ENCODE measurements at places on chromosomes 3 and 15.

DNA sequence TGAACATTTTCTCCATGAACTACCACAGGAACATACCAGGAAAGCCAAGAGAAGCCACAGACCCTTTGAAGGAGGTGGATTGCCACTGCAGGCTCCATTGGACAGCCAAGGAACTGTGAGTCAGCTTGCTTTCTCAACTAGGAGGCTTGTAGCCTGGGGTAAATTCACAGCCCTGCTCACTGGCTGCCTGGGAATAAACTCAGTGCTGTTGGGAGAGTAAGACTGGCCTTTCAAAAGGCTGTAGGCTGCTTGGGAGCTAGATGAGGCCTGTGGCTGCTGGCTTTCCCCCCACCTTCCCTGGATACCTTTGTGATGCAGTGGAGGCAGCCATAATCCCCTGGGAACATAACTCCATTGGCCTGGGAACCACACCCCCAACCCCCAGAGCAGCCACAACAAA, 223.5 kb upstream of the RBMS3 start:
- DNase-seq: peak; percentile 40

GRCh38 chr15:44641651-44642050, 21.8 kb downstream of the SPG11 start:
- no peak for DNase-seq

GRCh38 chr3:86251781-86252180, 739.2 kb downstream of the VGLL3 start:
- DNase-seq: no peak

DNA sequence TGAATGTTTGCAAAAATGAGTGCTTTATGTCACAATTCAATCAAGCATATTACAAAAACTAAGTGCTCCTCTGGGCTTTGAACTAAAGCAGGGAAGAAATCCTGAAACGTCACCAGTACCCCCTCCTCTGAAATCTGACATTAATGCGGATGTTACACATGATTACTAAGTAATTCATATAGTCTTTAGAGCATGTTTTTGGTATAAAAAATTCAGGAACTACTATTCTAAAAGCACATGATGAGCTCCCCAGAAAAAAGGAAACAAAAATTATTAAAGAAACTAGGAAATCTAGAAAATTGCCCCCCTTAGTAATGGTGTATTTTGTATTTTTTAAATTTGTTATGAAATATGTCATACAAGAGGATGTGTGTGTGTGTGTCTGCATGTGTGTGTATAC, 87.7 kb downstream of the MYO5A start:
- DNase-seq: no peak

DNA sequence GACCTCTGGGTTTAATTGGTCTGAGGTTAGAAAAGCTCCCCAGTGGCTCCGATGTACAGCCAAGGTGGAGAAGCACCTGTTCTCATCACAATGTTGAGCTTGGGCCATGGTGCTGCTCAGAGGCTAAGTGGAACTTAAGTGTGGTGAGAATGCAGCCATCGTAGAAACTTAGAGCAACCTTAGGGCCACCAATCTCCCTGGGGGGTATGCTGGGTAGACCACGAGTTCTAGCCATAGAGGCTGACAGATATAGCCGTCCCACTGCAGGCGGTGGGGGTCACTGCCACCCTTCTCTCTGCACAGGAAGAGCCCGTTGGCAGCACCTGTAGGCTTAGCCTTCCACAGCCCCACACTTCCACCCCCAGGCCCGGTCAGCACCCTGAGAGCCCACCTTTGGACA, 38.0 kb downstream of the MGLL start:
- no peak for DNase-seq

DNA sequence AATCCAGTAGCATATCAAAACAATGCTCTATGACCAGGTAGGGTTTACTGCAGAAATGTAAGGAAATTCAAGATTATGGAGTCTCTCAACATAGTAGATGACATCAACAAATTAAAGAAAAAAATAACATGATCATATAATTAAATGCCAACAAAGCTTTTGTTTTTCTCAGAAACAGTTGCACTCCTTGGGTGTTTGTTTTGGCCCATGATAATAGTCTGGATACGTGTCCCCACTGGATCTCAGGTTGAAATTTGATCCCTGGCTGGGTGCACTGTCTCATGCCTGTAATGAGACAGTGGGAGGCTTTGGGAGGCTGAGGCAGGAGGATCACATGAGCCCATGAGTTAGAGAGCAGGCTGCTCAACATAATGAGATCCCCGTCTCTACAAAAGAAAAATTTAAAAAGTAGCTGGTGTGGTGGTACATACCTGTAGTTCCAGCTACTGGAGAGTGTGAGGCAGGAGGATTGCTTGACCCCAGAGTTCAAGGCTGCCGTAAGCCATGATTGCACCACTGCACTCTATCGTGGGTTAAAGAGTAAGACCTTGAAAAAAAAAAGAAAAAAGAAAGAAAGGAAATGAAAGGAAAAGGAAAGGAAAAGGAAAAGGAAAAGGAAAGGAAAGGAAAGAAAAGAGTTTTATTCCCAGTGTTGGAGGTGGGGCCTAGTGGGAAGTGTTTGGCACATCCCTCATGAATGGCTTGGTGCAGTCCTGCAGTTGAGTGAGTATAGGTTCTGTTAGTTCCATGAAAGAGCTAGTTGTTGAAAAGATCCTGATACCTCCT, 53.3 kb upstream of the FOXB1 start:
- DNase-seq: no peak

DNA sequence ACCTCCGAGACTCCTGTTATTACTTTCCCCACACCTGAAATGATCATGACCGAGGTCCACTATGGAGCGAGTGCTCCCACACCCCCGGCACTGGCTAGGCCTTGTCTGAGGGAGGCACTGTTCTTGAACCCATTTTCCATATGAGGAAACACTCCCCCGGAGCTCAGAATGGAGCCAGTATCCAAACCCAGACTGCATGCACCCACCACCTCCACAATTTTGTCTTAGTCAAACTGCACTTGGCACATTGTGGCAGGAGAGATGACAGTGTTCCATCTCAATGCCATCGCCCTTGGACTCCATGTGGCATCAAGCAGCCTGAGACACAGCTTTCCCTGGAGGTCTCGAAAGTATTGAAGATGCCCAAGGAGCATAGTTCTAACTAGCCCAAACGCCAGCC, 154.1 kb downstream of the NUP210 start:
- no peak for DNase-seq

GRCh38 chr3:49359623-49360022, 1.5 kb upstream of the GPX1 start:
- no peak for DNase-seq

- DNase-seq: no peak
Measured at GRCh38 chr3:117786349-117786748, 1076.8 kb downstream of the TUSC7 start.

- no peak for DNase-seq
Measured at GRCh38 chr3:115885621-115886020, 262.3 kb downstream of the GAP43 start.

DNA sequence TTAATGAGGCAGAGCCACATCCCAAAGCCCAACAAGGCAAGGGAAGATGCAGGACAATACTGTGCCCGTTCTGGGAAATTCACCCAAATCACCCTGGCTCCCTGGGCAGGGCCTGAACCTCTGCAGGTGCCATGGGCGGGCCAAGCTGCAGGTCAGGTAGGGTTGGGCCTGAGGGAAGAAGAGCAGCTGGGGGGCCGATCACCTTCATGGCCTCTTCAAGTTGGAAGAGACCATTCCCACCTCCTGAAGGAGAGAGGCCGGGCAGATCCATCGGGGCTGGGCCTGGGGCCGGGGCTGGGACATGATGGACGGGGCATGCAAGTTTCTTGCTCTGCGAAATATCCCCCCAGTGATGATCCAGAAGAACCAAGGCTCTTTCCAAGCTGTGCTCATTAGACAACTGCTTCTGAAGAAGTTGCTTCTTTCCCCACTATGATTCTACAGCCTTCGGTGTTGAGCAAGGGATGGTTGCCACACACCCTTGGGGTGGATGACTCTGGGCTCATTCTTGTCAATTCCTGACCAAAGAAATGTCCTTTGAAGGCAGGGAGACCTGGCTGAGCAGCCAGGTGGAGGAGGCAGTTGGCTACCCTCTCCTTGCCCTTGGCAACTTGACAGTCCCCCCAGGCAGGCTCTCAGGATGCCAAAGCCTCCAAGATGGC, 38.2 kb downstream of the KLHL25 start:
- DNase-seq: no peak

GRCh38 chr3:52005571-52005986, 9.9 kb upstream of the RPL29 start:
- no peak for DNase-seq

DNA sequence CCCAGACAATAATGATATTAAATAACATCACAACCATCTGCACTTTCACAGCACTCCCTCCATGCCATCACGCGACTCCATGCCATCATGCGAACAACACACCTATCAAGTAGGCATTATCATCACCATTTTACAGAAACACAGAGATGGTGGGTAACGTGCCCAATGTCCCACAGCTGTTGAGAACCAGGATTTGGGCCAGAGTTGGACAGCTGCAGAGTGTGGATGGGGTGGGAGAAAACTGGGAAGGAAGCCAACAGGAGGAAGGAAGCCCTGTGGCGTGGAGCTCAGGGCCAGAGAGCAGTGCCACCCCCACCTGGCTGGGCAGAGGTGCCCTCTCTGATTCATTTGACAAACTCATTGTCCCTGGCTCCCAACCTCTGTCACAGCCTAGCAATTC, 29.0 kb downstream of the RBPMS2 start:
- DNase-seq: no peak

DNA sequence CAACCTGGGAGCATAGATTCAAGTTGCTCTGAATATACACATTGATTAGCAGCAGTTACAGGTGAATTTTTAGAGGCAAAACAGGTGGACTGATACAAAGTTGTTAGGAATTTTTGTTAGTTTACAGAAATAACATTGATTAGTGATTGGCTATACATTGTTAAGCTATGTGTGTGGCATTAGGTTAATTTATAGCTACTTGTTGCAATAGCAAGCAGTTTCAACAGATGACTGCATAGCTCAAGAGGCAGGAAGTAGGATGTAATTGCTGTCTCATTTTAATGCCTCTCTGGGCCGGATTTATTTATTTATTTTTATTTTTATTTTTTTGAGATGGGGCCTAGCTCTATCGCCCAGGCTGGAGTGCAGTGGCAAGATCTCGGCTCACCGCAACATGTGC, 99.7 kb downstream of the TCF12 start:
- DNase-seq: no peak

- no peak for DNase-seq
Measured at GRCh38 chr3:186160691-186161243, 51.9 kb upstream of the ETV5 start.

DNA sequence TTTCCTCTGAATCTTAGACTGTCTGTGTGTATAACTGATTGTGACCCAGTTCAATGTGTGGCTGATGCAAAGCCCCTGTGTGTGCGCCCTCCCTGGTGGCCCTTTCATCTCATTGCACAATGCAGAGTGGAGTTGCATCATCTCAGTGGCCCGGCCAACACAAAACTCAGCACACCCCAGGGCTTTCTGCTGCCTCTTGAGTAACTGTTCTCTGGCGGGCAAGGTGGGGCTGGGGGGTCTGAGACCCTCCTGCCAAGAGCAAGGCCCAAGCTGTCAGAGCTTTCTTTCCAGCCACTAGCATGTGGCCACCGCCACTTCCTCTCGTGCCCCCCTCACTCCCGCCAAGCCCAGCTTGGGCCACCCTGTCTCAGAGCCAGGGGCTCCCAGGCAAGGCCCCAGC, 80.7 kb upstream of the ALDH1L1 start:
- DNase-seq: no peak

GRCh38 chr3:77348244-77348855, 308.5 kb downstream of the ROBO2 start:
- DNase-seq: no peak

- no peak for DNase-seq
Measured at GRCh38 chr3:48276911-48277641, 36.2 kb downstream of the ZNF589 start.

- DNase-seq: no peak
Measured at GRCh38 chr3:176739159-176739558, 458.1 kb downstream of the TBL1XR1 start.

- DNase-seq: peak; percentile 45
Measured at GRCh38 chr3:88807491-88808105, 299.8 kb upstream of the EPHA3 start.

GRCh38 chr15:43513550-43513949, 3.9 kb upstream of the MAP1A start:
- DNase-seq: no peak

DNA sequence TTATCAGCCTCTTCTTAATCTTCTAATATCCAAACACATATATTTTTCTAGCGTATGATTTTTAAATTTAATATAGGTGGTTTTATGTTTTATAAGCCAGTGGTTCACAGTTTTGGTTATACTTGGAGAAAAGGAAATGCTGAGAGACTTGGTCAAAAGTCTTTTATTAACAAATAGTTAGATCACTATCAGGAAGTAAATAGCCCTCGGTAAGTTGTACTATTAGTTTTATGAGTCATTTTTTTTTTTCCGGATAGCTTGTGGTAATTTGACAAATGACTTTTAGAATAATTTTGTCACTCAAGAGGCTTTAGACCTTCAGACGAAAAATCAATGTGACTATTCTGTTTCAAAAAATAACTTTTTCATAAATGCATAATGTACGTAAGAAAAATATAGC, 232.2 kb upstream of the ROBO1 start:
- DNase-seq: no peak

DNA sequence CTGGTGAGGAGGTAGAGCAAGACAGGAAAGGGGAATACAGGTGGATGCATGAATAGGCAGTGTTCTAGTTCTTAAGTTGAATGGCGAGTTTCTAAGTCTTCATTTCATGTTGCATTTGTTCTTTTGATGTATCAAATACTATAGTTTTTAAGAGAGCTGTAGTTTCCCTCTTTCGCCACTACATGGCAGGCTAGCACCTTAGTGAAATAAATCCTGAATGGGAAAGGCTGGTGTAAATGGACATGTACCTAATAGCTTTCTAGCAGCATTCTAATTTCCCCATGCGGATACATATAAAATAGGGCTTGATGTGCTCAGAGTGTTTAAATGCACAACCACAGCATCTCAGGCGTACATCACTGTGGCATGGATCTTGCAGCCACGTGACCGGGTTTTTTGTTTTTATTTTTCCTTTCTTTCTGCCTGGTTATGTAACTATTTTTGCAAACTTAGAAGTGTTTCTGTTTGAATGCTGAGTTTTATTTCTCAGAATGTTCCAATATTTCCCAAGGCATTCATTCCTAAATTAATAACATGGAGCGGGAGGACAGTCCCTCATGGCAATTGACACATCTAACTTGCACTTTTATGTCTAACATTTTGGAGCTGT, 23.5 kb upstream of the CLN6 start:
- no peak for DNase-seq

- no peak for DNase-seq
Measured at GRCh38 chr3:177960014-177960413, 576.2 kb upstream of the KCNMB2 start.

- no peak for DNase-seq
Measured at GRCh38 chr3:37493485-37494080, 319.2 kb upstream of the LRRFIP2 start.

DNA sequence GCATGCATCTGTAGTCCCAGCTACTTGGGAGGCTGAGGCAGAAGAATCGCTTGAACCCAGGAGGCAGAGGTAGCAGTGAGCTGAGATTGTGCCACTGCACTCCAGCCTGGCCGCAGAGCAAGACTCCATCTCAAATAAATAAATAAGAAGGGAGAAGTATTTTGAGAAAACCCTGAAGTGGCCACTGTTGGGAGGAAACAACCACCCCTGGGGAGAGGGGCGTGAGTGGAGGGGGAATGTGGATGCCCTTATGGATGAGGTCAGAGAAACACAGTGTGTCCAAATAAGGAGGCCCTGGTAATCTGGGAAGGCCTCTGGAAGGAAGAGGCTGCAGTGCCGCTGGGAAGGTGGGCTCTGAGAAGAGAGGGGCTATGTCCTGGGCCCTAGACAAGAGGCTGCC, 4.2 kb upstream of the CPLX3 start:
- DNase-seq: no peak

GRCh38 chr15:81945014-81945615, 100.7 kb downstream of the MEX3B start:
- DNase-seq: no peak

GRCh38 chr3:185685231-185686035, 99.3 kb downstream of the SENP2 start:
- DNase-seq: no peak

Data from keratinocyte (primary cell).